A549 treated with Hydrocortisone at 1 μM for 4 hours (cell line): ENCODE measurements at places on chromosomes 5 and 9. TPM values are rescaled to one million over a fixed set of nuclear protein-coding genes. Genes with fewer than 3 reads are reported as not detected.

NTRK2 gene
- total RNA-seq = 0.01 to 0.03 TPM (median 0.02 TPM) in 3 of 5 replicates, not detected in the others

TNC gene
- 0.42 to 1.8 TPM (median 0.87 TPM) in 5 replicates for total RNA-seq

FLT4 gene
- total RNA-seq = 3.6 to 4.4 TPM (median 4.0 TPM) in 5 replicates

RIMOC1 gene
- total RNA-seq = 9.3 to 14.2 TPM (median 10.6 TPM) in 5 replicates

C6 gene
- not detected in 5 replicates for total RNA-seq

SHOC1 gene
- 0.02 TPM in 1 of 5 replicates, not detected in the others for total RNA-seq

ADAMTS13 gene
- total RNA-seq = 0.51 to 0.73 TPM (median 0.56 TPM) in 5 replicates
